ENCODE measurements at places on chromosomes 13 and 19. TPM values are rescaled to one million over a fixed set of nuclear protein-coding genes. Genes with fewer than 3 reads are reported as not detected.

DNA sequence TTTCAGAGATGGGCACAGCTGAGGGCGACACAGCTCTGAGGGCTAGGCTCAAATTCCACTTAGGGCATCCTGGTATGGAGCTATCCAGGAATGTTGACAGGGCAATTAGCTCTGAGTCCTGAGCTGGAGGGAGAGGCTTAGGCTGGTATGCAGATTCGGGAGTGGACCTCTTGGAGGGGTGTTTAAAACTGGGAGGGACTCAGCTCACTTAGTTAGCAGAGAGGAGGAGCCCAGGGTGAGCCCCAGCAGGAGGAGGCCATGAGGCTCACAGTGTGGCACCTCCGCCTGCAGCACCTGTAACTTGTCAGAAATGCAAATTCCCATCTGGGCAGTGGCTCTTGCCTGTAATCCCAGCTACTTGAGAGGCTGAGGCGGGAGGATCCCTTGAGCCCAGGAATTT lies 10.2 kb upstream of the NOP53 start:
- no peak for DNase-seq

The MYO1F gene
- total RNA-seq: 0.24 TPM

The SPART gene
- total RNA-seq: 48.5 TPM

The LILRB4 gene
- 2.3 TPM for total RNA-seq

GRCh38 chr13:85930108-85930507 lies 130.9 kb upstream of the SLITRK6 start:
- no peak for DNase-seq

GRCh38 chr13:94607056-94607455 lies 5.4 kb downstream of the GPR180 start:
- no peak for DNase-seq

DNA sequence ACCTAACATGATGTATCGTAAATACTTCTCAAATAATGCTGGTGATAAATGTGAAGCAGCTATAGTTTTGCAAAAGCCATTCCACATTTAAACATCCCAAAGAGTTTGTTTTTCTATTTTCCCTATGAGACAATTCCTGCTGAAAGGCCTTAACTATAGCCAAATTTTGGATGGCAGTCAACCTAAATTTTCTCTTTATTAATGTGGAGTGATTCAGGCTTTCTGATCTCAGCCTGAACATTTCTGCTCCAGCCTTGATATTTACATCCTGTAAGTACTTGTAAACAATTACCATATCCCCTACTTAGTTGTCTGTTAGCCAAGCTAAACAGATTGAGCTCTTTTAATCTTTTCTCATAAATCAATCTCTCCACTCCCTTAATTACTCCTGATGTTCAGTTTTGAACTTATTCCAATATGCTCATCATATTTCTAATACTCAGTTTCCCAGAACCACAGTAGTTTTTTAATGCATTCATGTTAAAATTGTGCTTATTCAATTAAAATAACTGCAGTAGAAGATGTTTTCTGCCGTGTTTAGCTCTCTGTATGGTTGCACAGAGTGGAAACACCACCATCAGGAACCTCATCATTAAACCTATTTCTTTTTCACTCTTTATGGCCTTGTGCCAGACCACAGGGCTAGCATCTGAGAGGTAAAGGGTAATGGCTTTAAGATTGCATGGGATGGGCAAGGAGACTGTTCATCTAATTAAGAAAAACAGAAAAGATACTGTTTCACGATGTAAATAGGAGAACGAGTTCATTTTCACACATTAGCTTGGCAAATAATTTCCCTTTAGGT lies 1235.2 kb upstream of the SLC10A2 start:
- no peak for DNase-seq

DNA sequence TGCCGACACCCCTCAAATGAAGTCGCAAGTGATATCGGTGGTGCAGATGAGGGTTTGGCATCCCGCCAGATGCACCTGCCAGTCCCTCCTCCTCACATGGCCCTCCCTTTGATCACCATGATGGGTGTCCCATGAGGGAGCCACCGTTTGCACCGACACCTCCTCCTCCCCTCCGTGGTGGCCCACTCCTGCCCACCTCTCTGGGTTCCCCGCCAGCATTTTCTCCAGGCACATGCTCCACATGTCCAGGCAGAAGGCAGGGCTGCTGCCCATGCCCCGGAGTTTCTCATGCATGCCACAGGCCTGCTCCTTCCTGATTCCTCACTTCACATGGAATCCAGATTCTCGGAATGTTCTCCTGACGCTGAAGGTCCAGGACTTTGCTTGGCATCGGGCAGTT lies 49.3 kb downstream of the COL4A2 start:
- DNase-seq: no peak

GRCh38 chr19:44649578-44650145 lies 6.0 kb downstream of the PVR start:
- DNase-seq: no peak

- DNase-seq: no peak
Measured at GRCh38 chr13:94201022-94201421, 278.5 kb downstream of the DCT start.

DNA sequence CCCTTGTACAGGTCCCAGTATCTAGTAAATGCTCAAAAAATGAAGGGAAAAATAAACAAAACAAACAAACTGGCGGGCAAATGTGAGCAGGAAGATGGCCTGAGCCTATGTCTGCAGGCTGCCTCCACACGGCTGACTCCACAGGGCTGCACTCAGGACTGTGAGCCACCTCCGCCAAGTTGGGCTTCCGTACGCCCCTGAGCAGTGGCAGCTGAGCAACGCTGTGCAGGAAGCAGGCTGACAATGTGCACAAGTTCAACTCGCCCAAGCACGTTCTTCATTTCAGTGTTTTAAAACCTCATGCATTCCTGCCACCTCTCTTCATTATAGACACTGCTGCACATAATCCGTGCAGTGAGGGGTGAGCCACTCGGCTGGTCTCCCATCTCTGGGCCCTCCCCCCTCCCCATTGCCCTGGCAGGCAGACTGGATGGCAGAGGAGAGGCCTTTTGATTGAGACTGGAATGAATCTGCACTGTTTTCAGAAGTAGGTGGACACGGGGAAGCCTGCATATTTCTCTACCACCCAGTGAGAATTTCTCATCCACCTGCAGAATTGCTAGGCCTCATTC lies 915.3 kb downstream of the UQCRFS1 start:
- DNase-seq: no peak

- DNase-seq: no peak
Measured at GRCh38 chr13:113903912-113904311, 40.0 kb upstream of the GAS6 start.

The TNNT1 gene
- 23.9 TPM for total RNA-seq

DNA sequence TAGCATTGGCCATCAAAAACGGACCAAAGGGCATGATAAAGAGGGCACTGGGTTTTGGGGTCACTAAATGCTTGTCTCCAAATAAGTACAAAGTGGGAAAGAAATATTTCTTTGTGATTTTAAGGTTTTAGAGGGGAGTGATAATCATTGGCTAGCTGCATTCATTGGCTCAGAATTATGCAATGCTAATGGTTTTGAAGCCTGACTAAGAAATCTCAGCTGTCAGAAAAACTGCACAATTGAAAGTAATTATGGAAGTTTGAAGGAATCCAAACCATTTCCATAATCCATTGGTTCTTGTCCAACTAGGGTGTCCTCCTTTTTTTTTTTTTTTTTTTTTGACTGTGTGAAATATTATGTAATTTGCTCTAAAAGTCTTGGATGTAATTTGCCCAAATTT lies 88.2 kb upstream of the ARGLU1 start:
- no peak for DNase-seq

- no peak for DNase-seq
Measured at GRCh38 chr19:55535965-55536350, 975 bp downstream of the SBK2 start.

The NKG7 gene
- total RNA-seq: not detected

GRCh38 chr19:19239675-19240074 lies 27.9 kb downstream of the NCAN start:
- no peak for DNase-seq

DNA sequence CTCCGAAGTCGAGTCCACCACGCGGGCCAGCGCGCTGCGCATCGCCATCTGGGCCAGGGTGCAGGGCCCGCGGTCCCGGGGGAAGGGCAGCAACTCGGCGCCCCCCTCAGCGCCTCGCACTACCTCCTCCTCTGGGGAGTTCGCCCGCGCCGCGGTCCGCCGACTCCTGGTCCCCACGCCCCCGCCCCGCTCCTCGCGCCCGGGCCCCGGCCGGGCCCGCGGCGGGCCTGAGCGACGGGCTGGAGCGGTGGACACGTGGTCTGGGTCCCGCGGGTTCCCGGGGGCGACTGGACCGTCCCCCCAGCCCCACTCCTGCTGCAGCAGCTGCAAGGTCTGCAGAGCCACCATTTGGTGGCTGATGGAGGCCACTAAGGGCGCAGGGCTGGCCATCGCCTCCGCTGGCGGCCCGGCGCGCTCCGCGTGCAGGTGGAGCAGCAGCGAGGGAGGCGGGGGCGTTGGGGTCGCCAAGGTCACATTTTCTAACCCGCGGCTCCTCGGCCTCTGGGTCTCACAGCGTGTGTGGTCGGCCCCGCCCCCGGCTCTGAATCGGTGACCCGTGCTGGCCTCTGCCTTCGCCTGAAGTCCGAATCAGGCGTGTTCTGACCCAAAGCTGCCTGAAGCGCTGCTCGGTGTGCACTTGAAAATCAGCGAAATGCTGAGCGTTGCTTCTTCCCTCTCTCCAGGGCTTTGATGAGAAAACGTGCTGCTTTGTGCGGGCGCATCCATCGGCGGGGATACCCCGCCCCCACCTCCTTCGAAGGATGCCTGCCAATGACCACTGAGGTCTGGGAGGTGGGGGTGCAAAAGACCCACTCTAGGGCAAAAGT lies at the start of gene DLEU7:
TSS of gene DLEU7 (minus strand) at position 436 of the 827 bp plus-strand sequence. CDS start at position 390, 46 bp downstream.
- no peak for DNase-seq

DNA sequence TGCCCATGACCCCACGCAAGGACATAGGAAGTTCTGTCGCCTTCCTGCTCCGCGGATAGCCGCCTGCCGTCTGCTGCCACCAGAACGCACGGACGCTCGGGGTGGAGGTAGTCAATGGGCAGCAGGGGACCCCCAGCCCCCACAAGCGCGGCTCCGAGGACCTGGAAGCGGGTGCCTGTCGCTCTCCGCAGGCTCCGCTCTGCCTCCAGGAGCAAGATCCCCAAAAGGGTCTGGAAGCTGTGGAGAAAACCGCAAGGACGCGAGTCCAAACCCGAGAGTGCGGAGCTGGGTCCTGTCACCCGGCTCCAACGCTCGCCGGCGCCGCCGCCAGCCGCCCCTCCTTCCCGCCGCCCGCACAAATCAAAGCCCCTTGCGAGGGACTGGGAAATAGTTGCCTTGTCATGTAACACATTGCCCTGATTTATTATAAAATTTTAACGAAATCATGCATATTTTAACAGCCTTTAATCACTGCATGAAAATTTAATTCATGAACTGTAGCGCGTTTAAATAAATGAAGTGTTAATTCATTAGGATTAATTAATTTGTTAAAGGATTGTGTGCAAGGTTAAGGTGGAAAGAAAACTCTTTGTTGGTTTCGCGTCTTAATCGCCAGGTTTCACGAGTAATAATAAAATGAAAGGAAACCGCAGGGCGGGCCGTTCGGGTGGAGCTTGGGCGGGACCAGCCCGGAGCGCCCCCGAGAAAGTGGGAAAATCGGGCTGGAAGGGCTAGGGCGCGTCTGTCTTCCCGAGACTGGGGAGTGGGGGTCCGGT lies 5.5 kb upstream of the POU4F1 start:
- no peak for DNase-seq

GRCh38 chr13:35332134-35332533 lies 144.4 kb downstream of the MAB21L1 start:
- DNase-seq: no peak

The SYCN gene
- not detected for total RNA-seq

The RASL11A gene
- total RNA-seq: 6.2 TPM

The ALOX5AP gene
- 6.2 TPM for total RNA-seq

The IFNL1 gene
- not detected for total RNA-seq

The NKPD1 gene
- 1.4 TPM for total RNA-seq
